ENCODE measurements at places on chromosomes 5 and 9.

DNA sequence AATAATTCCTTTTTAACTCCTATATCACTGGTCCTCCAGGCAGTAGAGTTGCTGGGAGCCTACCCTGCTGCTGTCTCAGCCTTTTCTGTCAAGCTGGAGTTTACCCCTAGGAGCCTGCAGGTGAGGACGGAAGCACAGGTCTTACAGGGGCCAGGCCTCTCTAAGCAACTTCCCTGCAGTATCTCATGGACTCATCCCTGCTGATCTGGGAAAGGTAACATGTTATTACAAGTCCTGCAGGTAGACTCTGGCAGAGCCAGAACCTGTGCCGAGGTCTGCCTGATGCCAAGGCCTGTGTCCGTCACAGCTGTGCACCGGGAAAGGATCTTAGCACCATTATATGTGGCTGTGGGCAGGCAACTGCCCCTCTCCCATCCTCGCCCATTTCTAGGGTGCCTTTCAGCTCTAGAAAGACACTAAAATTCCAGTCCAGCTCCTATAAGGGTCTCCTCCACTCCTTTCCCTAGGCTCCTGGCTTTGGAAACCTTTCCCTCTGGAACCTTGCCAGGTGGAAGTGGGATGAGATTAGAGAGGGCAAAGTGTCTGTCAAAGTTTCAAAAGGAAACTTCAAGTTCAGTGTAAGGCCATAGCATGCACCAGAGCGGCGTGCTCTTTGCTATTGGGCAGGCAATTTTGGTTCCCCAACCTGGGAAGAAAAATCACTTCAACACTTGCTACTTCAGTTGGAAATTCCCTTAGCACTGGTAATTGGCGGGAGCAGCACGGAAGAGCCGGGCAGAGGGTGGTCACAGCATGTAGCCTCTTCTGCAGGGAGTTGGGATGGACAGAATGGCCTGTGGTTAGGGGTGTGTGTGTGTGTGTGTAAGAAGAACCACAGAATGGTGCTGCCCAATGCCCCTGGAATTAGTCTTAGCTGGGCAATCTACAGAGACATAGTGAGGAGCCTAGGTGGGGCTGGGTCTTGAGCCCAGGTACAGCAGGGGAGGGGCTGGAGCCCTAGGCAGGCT is 17.5 kb downstream of the TMEM171 start:
- no peak for DNase-seq

DNA sequence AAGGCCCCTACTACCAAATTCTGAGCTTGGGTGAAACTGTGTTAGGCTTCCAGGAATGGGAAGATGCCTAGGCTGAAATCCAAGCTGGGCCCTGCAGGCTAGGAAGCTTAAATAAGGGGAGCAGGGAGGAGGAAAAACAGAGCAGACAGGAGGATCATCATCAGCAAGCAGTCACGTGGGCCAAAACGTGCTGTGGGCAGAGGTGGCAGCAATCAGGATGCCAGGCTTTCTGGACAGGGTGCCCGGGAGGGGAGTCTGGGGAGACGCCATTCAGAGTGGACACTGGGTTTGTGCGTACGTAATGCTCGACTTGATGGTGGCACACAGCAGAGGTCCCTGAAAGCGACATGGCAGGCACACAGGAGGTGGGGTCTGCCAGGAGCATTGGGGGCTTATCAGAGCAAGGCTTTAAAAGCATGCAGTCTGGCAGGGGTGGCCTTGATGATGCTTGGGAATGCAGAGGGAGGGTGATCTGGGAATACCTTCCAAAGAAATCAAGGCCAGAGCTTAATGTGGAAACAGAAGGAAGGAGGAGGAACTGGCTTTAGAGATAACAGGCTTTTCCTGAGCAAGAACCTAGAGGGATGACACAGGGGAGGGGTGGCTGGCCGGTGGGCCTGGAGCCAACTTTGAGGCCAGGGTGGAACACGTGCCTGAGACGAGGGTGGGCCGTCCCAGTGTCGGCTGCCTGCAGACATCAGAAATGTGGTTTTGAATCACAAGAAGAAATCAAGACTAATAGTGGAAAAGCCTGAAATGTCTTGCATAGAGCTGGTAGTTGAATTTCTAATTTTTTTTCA is 212.5 kb downstream of the GADD45G start:
- no peak for DNase-seq

GRCh38 chr9:128940271-128940921 is 7.0 kb downstream of the DOLK start:
- no peak for DNase-seq

DNA sequence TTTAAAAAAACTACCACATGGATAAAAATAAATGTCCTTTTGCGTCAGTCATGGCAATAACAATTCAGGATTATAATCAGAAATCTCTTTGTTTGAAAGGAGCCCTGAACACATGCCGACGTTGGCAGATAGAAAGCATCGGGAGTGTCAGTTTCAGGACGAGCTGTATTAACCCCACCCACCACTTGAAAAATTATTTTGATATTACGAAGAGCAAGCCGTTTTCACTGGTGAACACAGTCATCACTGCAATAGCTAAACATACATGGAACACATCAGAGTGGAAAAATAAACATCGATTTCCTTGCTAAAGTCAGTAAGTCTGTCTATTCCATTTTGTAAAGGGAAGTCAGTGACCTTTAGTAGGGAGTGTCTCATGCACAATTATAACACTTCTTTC is 266.4 kb upstream of the FBXL7 start:
- no peak for DNase-seq

GRCh38 chr5:1673042-1673677 is 126.5 kb downstream of the MRPL36 start:
- DNase-seq = no peak

- DNase-seq = no peak
Observed at GRCh38 chr5:136491806-136492205, 126.5 kb upstream of the TRPC7 start.

GRCh38 chr9:34446468-34446891 is 11.9 kb downstream of the FAM219A start:
- no peak for DNase-seq

DNA sequence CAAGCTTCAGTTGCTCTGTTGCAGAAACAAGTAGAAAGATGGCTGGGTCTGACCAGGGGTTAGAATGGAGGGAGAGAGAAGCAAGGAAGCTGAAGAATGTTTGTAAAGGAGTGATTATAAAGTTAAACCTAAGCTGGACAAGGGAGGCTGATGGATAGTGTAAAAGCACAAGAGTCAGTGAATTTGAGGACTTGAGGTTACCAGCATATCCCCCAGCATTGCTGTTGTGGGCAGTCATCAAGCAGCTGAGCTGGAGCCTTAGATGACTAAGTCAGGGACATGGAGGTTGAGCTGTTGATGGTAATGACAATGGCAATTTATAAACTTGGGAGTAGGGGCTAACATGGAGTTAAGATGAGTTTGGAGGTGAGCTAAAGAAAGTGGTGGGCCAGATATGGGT is 131.5 kb downstream of the ERCC6L2 start:
- DNase-seq = no peak

GRCh38 chr5:10576790-10577189 is 12.9 kb downstream of the ANKRD33B start:
- no peak for DNase-seq

- DNase-seq = no peak
Observed at GRCh38 chr5:56298336-56299090, 65.4 kb upstream of the ANKRD55 start.

GRCh38 chr9:73782166-73782565 is 630.5 kb downstream of the ANXA1 start:
- no peak for DNase-seq

DNA sequence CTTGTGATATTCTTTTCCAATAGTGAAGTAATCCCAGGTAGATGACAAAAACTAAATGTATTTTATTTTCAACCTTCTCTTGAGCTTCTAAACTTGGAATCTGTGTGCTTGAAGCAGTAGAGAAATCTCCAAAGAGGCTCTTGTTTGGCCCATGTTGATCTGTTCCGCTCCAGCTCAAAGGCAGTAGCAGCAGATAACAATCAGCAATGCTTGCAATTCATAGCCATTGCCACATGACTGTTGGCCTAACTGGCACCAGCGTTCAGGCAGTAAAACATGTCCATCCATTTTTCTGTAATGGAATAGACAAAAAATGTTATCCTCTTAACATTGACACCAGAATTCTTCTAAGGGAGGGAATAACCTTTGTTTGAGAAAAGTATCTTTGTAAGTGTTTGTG is 270.7 kb upstream of the MSX2 start:
- DNase-seq = peak; percentile 3

DNA sequence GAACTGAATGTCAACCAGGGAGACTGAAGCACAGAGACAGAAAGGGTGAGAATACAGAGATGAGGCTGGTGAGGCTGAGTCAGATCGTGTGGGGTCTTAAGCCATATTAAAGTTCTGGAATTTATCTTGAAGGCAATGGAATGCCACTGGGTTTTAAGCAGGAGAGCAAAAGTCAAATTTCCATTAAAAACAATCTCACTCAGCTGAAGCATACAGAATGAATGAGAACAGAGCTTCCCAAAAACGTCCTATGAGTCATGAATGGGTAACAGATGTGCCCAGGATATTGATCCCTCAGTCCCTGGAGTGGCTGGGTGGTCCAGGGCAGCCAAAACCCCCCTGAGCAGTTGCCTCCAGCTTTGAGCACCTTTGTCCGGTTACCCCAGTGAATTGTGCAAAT is 44.9 kb downstream of the PFDN1 start:
- no peak for DNase-seq

- no peak for DNase-seq
Observed at GRCh38 chr5:41252036-41252435, 38.7 kb upstream of the C6 start.

DNA sequence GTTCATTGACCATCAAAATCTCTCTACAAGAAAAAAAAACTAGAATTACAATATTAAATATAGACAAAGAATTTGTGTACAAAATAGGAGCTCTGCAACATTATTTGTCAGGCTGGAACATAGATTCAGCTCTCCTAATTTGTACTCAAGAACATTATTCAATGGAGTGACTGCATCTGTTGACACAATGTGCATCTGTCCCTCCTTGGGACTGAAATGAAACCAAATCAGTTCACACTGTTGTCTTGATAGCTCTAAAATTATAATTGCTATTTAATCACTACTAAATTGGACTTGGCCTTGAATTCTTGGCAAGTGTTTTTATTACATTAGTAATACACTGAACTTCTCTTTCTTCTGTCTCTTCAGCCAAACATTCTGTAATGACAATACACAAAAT is 47.7 kb downstream of the FTMT start:
- no peak for DNase-seq

DNA sequence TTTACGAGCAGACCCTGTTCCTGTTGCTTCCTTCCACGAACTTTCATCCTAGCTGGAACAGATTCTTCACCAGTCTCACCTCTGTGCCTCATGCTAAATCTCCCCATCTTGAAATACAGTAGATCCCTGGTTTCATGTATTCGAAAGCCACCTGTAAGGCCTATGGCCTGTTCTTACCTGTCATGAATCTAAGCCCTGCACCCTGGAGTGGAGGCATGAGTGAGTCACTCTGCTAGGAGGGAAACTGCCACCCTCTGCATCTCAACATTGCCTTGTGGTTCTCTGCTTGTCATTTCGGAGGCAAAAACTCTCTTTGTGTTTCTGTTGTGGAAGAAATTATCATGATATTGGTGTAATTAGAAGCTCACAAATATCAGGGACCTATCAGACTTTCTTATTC is 320.0 kb downstream of the ENC1 start:
- no peak for DNase-seq

GRCh38 chr9:95193067-95193466 is 124.4 kb downstream of the FANCC start:
- DNase-seq = no peak

- no peak for DNase-seq
Observed at GRCh38 chr9:34662526-34663302, at the start of gene CCL27. CCL27 (minus strand) TSS chr9:34662657; CDS start chr9:34662633, 24 bp downstream.

DNA sequence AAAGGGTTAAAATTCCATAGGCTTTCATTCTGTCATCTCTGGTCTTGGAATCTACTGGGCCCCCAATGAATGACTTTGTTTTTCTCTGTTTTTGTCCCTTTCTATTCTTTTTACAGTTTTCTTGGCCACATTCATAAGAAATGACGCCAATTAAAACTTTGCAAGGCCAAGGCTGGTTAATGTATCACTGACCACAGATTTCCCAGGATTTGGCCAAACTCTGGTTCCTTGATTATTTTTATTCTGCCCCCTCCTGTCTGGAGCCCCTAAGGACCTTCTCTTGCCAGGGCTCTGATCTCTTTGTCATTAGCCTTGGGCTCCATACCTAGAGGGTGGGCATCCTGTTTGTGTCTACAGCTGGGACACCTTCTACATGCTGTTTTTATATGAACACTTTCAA is 388.9 kb upstream of the PAPPA start:
- DNase-seq = no peak

- DNase-seq = no peak
Observed at GRCh38 chr9:108178318-108178717, 677.5 kb downstream of the ACTL7B start.

Measured in anterior cingulate cortex (tissue), 58 donors.